ENCODE measurements at places on chromosomes 11 and 22.

DNA sequence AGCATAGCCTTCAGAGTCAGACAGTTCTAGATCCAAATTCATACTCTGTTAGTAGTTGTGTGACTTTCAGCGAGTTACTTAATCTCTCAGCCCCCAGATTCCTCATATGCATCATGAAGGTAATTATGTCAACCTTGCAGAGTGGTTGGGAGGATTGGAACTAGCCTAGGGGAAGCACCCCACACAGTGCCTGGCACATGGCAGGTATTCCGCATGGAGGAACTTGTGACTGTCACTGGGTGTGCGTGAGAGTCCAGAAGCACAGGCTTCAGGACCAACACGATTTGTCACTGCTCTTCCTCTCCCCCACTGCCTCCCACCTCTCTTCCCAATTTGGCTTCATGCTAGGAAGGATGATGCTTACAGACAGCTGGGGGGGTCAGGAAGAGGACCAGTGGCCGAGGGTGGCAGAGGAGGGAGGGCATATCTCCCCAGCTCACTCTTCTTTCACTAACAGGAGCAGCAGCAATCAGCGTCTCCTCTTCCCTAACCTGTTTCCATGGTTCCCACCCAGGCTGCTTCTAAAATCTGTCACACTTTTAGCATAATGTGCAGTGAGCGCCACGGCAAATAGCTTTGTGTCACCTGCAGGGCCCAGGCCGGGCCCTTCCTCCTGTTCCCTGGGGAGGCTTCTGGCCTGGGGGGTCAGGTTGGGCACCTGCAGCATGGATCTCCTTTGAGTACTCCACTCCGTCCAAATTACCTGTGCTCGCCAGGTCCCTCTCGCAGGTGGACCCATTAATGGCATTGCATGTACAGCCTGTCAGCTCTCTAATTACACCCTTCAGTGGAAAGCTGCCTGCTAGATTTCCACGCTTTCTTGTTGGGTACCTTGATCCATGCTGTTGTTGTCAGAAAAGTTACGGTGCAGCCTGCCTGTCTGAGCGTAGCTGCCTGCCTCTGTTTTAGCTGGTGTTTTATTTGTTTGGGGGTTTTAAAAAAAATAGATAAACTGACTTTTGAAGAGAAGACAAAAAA, 400.4 kb downstream of the NXPE2 start:
- DNase-seq, result no peak

DNA sequence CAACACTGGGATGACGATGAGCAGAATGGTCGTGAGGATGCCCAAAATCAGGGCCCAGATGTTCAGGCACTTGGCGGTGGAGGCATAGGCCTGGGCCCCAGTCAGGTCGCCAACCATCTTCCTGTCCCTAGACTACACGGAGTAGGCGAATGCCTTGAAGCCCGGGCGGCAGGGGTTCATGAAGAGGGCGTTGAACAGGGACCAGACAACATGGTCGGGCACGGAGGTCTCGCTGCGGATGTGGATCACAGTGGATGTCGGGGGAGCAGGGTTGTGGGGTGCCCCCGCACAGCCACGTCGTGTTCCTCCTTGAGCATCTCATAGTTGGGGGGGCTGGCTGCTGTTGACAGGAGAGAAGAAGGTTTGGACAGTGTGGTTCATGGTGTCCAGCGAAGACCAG, 9.5 kb downstream of the MYEOV start:
- DNase-seq, result no peak

DNA sequence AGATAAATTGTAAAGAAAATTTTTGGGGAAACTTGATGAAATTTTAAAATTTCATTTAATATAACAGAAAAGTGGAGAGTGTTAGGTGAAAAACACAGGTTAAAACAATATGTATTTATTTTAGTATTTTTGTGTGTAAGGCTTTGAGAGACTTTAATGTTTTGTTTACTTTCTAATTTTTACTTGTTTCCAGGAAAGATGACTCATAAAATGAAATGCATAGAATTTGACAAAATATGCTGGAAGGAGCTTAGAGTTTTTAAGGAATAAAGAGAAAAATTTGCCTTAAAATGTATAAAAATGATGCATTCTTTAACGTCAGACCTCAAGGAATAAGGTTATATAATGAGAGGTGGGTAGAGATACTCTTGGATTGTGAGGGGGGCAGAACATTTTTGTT, 1205.1 kb upstream of the CNTN5 start:
- DNase-seq, result no peak

- DNase-seq, result no peak
Measured at GRCh38 chr11:46222490-46223251, 54.8 kb upstream of the CREB3L1 start.

GRCh38 chr11:32893093-32893342, 407 bp downstream of the QSER1 start:
- no peak for DNase-seq

GRCh38 chr11:9075556-9075955, 15.8 kb downstream of the SCUBE2 start:
- no peak for DNase-seq

All from renal cortex interstitium (tissue), 15 donors.